OCI-M1 (cell line): ENCODE measurements at places on chromosomes 3 and 15.

DNA sequence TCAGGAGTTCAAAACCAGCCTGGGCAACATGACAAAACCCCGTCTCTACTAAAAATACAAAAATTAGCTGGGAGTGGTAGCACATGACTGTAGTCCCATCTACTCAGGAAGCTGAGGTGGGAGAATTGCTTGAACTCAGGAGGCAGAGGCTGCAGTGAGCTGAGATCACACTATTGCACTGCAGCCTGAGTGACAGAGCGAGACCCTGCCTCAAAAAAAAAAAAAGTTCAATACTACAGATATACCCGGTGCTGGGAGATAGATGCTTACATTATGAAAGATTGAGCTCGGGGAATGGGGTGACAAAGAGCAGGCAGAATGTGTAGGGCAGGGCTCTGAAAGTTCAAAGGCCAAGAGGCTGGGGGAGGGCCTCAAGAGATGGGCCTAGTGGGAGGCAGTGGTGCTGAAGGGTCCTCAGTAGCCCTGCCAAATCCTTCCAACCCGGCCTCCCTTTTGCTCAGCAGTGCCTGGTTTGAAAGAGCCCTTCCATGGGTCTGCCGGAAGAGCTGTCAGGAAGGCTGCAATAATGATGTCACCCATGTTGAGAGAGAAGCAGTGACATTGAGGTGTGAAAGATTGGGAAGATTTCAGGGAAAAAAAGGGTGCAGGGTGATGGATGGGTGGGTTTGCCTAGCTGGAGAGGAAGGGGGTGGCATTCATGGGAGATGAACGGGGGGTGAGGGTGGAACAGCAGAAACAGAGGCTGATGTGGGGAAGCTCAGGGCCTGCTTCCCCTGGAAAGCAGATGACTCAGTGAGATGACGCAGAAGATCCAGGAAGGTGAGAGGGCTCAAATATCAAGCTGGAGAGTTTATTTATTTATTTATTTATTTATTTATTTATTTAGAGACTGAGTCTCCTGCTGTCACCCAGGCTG is 20.0 kb upstream of the IREB2 start:
- DNase-seq = no peak

DNA sequence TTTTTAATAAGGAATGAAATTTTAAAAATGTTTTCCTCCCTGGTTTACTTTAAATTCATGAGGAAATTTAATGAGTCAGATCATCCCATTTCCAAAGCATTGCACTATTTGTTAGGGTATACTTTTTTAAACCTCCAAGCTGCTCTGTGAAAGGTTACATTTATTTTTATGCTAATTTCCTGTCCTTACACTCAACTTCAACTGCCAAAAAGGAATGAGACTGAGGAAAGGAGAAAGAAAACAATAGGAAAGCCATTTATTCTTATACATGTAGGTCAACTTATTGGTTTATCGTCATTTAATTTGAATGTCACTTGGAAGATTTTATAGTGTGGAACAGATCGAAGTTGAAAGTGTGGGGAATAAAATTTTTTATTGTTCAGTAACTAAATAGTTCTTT is 104.1 kb downstream of the ALCAM start:
- DNase-seq = no peak

- DNase-seq = no peak
Observed at GRCh38 chr3:59006634-59007517, 42.9 kb downstream of the CFAP20DC start.

DNA sequence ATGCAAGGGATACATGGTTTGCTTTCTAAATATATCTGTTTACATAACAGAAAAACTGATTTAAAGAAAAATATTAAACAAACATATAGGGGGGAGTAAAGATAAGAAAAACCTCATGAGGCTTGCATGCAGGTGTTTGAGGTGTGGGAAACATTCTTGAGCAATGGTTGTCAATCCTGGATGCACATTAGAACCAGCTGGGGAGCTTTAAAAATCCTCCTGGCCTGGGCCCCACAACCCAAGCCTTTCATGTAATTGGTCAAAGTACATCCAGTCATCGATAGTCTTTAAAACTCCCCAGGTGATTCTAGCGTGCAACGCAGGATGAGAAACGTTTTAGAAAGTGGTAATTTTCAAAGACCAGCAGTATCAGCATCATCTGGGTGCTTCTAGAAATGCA is 18.3 kb downstream of the NMNAT3 start:
- DNase-seq = no peak

DNA sequence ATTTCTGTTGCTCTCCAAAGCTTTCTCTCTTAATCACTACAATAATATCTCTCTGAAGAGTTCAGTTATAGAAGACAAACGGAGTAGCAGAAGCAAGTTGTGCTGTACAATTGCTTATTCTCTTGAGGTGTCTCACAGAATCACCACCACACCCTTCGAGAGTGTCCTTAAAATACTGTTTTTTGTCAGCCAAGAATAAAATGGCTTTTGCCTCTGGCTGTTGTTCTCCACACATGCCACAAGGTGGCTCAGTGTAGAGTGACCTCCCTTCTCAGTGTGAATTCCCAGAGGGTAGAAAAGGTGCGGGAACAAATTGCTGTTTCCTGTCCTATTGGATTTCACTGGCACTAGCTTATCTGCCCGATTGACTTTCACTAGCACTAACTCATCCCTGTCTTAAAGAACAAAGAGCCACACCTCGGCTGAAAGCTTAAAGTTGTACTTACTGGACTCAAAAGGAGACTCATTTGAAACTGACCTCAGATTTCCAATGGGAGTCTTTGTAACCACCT is 134.2 kb upstream of the SATB1 start:
- peak; percentile 58 for DNase-seq

DNA sequence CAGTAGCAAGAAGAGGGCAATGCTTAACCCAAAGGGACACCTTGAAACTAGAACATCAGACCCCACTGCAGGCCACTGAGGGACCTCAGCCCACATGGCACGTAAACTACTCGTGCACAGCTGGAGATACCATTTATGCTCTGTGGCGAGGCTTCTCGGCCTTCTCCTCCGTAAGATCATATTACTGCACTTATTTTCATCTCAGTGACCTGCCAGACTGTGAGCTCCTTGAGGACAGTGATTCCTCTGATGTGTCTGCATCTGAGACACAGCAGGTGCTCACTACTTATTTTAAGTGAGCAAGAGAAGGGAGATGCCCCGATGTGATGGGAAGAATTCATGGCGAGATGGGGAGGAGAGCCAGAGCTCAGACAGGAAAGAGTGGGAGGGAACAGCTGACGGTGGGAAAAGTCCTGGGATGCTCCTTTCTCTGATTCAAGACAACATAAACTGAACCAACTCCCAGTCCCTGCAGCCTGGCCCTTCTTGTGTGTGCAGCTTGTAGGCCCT is 137.6 kb downstream of the RPLP1 start:
- DNase-seq = no peak
